ENCODE measurements at places on chromosomes 6 and 20. TPM values are rescaled to one million over a fixed set of nuclear protein-coding genes. Genes with fewer than 3 reads are reported as not detected.

RIPOR2 gene
- 3.1 TPM for polyA plus RNA-seq

TMEM200A gene
- polyA plus RNA-seq: 49.0 TPM

FHL5 gene
- 1.4 TPM for polyA plus RNA-seq

IL17A gene
- not detected for polyA plus RNA-seq

BIRC7 gene
- polyA plus RNA-seq: 5.4 TPM

- no peak for DNase-seq
Measured at GRCh38 chr20:7975851-7976414, 35.7 kb upstream of the HAO1 start.

DNA sequence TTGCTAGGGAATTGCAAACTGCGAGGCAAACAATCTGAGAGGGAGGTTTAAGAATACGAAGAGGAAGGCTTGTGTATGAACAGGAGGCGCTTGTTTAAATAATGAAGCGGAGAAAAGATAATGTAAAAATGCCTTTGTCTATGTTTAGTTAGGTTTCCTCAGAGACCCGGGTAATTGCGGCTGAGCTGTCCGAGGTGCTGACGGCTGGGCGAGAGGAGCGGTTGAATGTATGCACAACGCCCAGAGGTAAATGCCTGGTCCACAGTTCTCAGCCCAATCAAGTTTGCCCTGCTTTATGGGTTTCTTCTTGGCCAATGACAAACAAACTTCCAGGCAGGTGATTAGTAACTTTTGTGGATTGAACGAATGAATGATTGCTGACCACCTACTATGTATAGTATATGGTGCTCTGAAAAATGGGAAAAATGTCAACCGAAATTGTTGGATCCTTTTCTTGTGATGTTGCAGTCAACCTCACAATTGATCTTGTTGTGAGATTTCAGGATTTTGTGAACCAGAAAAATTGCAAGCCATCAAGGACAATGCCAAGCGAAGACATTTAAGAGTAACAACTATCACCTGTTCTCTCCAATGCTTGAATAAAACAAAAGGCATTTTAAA is 38.3 kb upstream of the SLC32A1 start:
- DNase-seq: peak; percentile 9

GRCh38 chr6:6729971-6730370 is 141.5 kb downstream of the LY86 start:
- DNase-seq: no peak

DNA sequence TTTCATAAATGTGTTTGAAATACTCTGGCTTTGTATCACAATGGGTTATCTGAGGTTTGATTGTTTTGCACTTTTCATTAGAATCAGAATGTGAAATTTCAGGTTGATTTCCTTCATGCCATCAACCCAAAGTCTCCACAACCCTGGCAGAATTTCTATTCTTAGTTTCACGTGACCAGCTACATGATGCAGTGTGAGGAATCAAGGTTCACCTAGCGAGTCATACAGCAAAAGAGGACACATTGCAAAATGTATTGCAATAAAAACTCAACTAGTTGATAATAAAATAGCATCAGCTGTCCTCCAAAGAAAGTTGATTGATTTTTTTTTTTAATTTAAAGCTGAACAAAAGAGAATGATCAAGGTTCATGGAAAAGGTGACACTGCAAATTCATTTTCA is 2.2 kb downstream of the HAO1 start:
- peak; percentile 66 for DNase-seq

DNA sequence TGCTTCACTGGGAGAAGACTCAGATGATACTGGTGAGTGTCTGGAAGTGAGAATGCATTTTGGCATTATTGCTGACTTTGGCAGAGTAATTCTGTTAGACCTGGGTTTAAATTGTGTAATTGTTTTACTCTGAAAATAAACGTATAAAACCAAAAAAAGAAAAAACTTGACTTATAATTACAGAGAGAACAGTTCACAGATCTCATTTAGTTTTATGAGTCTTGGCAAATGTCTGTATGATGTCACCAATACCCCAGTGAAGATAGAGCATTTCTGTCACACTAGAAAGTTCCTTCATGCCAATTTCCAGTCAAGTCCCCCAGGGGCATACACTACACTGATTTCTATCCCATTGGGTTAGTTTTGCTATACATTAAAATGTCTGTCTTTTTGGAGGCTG is 67.3 kb downstream of the SMAP1 start:
- DNase-seq: no peak

- DNase-seq: no peak
Measured at GRCh38 chr20:1807394-1807793, 87.8 kb upstream of the SIRPA start.

DNA sequence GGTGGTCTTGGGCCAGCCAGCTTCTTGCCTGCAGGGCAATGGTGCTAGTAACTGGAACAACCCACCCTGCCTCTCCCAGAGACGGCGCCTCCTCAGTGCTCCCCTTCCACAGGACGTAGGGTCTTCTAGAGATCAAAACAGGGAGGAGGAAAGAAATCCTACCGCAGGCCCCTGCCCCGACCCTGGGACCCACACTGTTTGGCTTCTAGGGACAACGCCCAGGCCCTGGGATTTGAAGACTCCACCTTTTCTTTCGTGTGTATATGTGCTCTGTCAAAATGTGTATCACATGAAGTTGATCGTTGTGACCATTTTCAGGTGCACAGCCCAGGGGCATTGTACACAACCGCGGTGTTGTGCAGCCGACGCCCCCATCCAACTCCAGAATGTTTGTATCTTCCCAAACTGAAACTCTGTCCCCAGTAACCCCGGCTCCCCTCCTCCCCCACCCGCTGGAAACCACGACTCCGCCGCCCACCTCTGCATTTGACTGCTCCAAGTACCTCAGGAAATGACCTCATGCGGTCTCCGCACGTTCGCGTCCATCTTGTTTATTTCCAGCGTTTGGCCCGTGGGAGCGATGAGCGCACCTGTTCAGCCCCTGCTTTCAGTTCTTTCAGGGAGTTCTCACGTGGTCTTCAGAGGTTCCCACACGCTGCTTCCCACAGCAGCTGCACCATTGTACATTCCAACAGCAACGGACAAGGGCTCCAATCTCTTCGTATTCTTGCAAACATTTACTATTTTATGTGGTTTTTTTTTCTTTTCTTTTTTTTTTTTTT is 3.4 kb upstream of the BHLHE23 start:
- peak; percentile 38 for DNase-seq

Measured in small intestine (tissue), 16 donors.